ENCODE measurements at places on chromosomes 4 and X. TPM values are rescaled to one million over a fixed set of nuclear protein-coding genes. Genes with fewer than 3 reads are reported as not detected.

DNA sequence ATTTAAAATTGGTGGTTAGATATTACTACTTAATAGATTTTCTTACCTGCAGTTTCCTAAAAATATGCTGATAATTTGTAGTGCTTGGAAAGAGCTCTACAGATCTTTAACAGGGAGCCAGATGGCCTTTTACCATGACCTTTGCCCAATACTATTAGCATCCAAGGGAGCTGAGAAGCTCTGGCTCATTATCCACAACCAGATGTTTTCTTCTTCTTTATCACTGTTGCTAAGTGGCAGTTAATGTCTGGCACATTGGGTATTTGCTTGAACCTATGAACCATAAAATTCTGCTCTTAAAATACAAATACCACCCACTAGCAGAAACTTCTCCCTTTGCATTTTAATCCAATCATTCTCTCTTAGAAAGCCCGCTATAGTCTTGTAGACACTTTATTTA is 1480.3 kb downstream of the C4orf33 start:
- no peak overlapping the region for H3K27ac ChIP-seq
- H3K4me1 ChIP-seq = no peaks in the 10 kb centered on the region
- no peaks in the 10 kb centered on the region for H3K36me3 ChIP-seq
- H3K4me3 ChIP-seq = no peak overlapping the region
- no peaks in the 10 kb centered on the region for H3K27me3 ChIP-seq
- no peak for DNase-seq

- H3K27ac ChIP-seq = no peak overlapping the region
- no peaks in the 10 kb centered on the region for H3K4me1 ChIP-seq
- H3K4me3 ChIP-seq = no peak overlapping the region
These were observed 109.4 kb upstream of the CBLL2 start for GRCh38 chrX:22163326-22163725.

DNA sequence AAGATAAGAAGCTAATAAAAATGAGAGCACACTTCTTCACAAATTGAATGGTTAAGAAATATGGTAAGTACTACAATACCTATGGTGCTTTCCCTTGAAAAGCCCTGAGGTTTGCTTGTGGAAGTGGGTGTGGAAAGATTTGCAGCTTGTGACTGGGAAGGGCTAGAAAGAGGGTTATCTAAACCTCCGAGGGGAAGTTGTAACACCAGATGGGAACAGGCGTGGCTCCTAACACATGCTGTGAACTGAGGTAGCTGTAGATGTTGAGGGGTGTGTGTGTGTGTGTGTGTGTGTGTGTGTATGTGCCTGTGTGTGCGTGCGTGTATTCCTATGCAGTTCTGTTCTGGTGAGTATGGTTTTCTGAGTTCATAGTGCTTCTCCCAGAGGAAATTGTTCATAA is 21.5 kb downstream of the FRMPD4 start:
- H3K27ac ChIP-seq = no peak overlapping the region
- no peaks in the 10 kb centered on the region for H3K27me3 ChIP-seq
- no peak overlapping the region for H3K4me3 ChIP-seq
- no peak for DNase-seq
- H3K36me3 ChIP-seq = no peaks in the 10 kb centered on the region
- no peaks in the 10 kb centered on the region for H3K4me1 ChIP-seq

GRCh38 chr4:144754562-144755410 is 108.8 kb downstream of the HHIP start:
- H3K4me1 ChIP-seq = no peaks in the 10 kb centered on the region
- no peak for DNase-seq
- H3K4me3 ChIP-seq = no peak overlapping the region
- H3K36me3 ChIP-seq = no peaks in the 10 kb centered on the region
- H3K27ac ChIP-seq = no peak overlapping the region
- H3K27me3 ChIP-seq = no peaks in the 10 kb centered on the region

GRCh38 chr4:11497212-11497806 is 68.6 kb upstream of the HS3ST1 start:
- H3K27me3 ChIP-seq = no peaks in the 10 kb centered on the region
- H3K4me3 ChIP-seq = no peak overlapping the region
- no peaks in the 10 kb centered on the region for H3K4me1 ChIP-seq
- DNase-seq = no peak

- no peak overlapping the region for H3K4me3 ChIP-seq
- no peaks in the 10 kb centered on the region for H3K36me3 ChIP-seq
- no peaks in the 10 kb centered on the region for H3K4me1 ChIP-seq
- H3K27ac ChIP-seq = no peak overlapping the region
- peaks cover 95% of the 10 kb centered on the region for H3K27me3 ChIP-seq
These were observed 7.6 kb upstream of the DUSP9 start for GRCh38 chrX:153639177-153640044.

- no peak overlapping the region for H3K4me3 ChIP-seq
- no peaks in the 10 kb centered on the region for H3K4me1 ChIP-seq
- H3K36me3 ChIP-seq = no peaks in the 10 kb centered on the region
- no peaks in the 10 kb centered on the region for H3K27me3 ChIP-seq
These were observed 131.7 kb downstream of the EPHA5 start for GRCh38 chr4:65538571-65538970.

DNA sequence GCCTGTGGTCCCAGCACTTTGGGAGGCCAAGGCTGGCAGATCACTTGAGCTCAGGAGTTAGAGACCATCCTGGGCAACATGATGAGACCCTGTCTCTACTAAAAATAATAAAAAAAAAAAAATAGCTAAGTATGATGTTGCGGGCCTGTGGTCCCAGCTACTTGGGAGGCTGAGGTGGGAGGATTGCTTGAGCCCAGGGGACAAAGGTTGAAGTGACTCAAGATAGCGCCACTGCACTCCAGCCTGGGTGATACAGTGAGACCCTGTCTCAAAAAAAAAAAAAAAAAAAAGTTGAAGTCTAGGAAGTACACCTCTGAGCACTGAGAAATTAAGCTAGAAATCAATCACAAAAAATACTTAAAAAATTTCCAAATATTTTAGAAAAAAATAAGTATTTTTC is 86.5 kb downstream of the FRAS1 start:
- no peak overlapping the region for H3K27ac ChIP-seq
- no peak overlapping the region for H3K4me3 ChIP-seq
- H3K4me1 ChIP-seq = no peaks in the 10 kb centered on the region
- no peak for DNase-seq
- H3K27me3 ChIP-seq = no peaks in the 10 kb centered on the region

GRCh38 chr4:5700459-5700858 is 7.9 kb downstream of the EVC2 start:
- H3K4me3 ChIP-seq = no peak overlapping the region
- no peak for DNase-seq
- no peak overlapping the region for H3K27ac ChIP-seq
- no peaks in the 10 kb centered on the region for H3K27me3 ChIP-seq
- H3K4me1 ChIP-seq = no peaks in the 10 kb centered on the region

DNA sequence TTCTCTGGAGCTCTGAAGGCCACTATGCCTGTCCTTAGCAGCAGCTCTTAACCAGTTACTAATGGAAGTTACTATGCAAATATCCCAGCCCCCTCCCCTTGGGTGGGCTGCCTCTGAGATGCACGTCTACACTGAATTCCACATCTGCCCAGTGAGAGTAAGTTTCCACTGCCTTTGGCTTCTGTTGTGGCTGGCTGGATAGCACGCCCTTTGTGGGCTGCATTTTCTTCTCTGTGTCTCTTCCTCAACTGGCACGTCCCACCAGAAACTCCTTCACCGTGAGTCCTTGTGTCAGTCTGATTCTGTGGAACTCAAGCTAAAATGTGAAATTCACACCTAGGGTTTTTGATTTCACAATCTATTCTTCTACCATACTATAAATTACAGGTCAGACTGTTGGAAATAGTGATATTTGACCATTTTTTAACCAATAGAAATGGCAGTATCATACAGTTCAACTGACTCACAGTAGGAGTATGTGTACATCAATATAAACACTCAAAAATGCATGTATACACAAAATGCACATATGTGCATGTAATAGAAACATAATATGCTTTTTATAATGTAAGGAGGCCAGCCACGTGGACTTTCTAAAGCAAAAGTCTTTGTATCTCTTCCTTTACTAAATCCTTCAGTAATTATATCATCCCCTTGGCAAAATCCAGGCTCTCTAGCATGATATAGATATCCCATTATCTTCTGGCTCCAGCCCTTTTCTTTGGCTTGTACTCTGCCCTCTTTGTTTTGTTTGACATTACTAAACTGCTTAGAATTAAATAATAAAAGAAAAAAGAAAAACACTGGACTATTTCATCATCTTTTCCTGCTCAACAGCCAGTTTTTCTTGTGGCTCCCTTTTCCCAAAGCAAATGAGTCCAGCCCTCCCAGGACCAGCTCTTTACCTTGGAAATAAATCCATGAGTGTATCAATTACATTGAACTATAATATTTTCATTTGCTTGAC is 33.2 kb upstream of the LDB2 start:
- H3K36me3 ChIP-seq = no peaks in the 10 kb centered on the region
- no peaks in the 10 kb centered on the region for H3K4me1 ChIP-seq
- no peak overlapping the region for H3K4me3 ChIP-seq
- H3K27me3 ChIP-seq = no peaks in the 10 kb centered on the region

DNA sequence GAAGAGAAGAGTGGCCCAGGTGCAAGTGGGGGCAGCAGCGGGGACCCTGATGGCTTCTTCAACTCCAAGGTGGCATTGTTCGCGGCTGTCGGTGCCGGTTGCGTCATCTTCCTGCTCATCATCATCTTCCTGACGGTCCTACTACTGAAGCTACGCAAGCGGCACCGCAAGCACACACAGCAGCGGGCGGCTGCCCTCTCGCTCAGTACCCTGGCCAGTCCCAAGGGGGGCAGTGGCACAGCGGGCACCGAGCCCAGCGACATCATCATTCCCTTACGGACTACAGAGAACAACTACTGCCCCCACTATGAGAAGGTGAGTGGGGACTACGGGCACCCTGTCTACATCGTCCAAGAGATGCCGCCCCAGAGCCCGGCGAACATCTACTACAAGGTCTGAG is 11.4 kb downstream of the EFNB1 start:
- no peak overlapping the region for H3K27ac ChIP-seq
- no peaks in the 10 kb centered on the region for H3K36me3 ChIP-seq
- H3K27me3 ChIP-seq = peaks cover 51% of the 10 kb centered on the region
- no peak overlapping the region for H3K4me3 ChIP-seq
- DNase-seq = no peak
- no peaks in the 10 kb centered on the region for H3K4me1 ChIP-seq

DNA sequence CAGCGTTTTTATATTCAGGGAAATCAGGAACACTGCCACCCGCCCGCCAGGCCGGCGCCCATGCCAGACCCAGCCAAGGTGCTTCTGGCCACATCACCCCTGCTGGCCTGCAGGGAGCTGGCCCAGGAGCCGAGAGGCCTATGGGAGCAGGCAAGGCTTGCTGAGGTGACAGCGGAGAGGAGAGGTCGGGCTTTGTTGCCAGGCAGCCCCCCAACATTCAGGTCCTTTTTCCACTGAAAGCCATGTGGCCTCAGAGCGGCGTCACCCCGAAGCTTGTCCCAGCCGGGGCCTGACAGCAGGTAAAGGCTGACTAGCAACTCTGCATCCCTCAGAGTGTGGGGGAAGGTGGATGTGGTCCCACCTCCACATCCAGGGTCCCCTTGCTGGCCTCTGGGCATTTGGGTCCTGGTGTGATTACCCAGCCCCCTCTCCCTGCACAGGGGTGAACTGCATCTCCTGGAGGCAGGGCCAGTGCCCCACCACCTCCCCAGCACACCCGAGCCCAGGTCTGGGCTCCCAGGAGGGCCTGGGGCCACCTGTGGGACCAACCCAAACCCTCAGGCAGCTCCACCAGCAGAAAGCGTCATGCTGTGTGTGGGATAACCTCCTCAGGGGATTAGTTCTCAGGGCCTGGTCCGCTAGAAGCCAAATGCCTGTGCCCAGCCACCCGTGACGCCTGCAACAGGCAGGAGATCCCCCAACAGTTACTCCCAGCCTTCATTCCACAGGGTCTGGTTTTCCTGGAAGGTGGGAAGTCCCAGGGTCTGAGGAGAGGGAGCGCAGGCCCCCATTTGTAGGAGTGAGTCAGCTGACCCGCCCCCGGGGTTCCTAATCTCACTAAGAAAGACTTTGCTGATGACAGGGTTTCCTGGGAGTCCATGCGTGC is at the start of gene PDE6B:
Gene PDE6B, plus strand, starts transcription at position 869 of the 886 bp plus-strand sequence. CDS start 54 bp downstream, outside the sequence.
- no peak within 1 kb of the TSS for H3K4me3 ChIP-seq
- H3K4me1 ChIP-seq = no peaks in the 10 kb centered on the region
- DNase-seq = no peak
- H3K27ac ChIP-seq = no peak within 1 kb of the TSS
- H3K27me3 ChIP-seq = peaks cover 36% of the 10 kb centered on the region

GRCh38 chr4:7815981-7816380 is 123.7 kb downstream of the AFAP1 start:
- H3K36me3 ChIP-seq = peaks cover 4% of the 10 kb centered on the region
- H3K4me3 ChIP-seq = no peak overlapping the region
- no peaks in the 10 kb centered on the region for H3K4me1 ChIP-seq
- no peak for DNase-seq

DNA sequence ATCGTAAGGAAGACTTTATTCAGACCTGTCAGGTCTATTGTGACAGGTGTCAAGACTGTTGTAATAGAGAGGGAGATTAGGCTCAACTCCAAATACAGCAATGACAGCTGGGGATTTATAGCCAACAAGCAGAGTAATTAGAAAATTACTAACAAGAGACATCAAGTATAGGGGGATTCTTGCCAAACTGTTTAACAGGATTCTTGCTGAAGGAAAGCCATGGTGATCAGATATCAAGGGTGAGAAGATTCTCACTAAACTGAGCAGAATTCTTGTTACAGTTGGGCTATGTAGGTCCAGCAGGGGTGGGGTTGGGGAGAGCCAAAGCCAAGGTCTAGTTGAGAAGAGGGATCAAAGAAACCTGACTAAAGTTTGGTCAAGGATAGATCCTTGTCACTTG is 461.0 kb upstream of the GALNT7 start:
- H3K4me1 ChIP-seq = no peaks in the 10 kb centered on the region
- H3K4me3 ChIP-seq = no peak overlapping the region
- no peak for DNase-seq
- H3K27ac ChIP-seq = no peak overlapping the region

The PPP4R3C gene
- not detected for total RNA-seq

The MAGEA10 gene
- total RNA-seq = not detected

The IL13RA2 gene
- total RNA-seq = not detected

The PABPC1L2B gene
- total RNA-seq = not detected
